ENCODE measurements at places on chromosomes 11 and 22.

- no peak for DNase-seq
Observed at GRCh38 chr22:29885610-29886009, 2.6 kb downstream of the MTMR3 start.

GRCh38 chr11:73592640-73593039, 5.3 kb downstream of the FAM168A start:
- no peak for DNase-seq

DNA sequence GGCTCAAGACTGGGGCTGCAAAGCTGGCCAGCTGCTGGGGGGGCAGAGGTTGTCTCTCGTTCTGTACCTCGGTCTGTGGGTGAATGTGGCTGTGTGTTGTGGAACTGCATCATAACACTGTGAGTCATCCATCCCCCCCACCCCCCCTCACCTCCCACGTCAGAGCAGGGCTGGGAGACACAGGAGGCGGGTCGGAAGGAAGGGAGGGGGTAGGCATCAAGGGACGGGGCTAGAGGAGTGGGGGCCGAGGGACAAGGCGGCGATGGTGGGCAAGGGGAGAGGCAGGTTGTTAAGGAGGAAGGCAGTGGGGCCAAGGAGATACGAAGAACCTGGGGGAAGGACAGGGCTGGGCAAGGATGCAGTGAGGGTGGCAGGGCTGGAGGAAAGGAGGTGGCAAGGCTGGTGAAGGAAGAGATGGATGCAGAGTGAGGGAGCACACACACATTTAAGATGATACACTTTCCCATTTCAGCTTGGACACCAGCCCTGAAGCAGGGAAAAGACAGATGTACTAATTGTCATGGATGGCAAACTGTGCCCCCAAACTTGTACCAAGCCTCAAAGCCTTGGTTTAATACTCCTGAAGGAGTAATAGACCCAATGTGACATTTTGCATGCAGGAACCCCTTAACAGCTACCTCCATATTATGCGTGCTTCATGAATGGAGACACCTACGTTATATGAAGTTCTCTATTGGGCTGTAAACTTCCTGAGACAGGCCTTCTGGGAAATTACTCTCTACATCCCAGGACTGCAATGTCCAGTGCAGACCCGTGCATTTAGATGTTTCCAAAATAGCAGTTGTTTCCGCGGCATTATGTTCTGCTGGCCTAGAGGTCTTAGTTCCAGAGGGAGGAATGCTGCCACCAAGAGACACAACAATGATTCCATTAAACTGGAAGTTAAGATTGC, at the start of gene YPEL4:
YPEL4 (minus strand) TSS at position 87 of the 913 bp plus-strand sequence. CDS start 2,805 bp downstream, outside the sequence.
- peak; percentile 90 for DNase-seq

GRCh38 chr11:133833898-133834681, 11.2 kb downstream of the SPATA19 start:
- no peak for DNase-seq

DNA sequence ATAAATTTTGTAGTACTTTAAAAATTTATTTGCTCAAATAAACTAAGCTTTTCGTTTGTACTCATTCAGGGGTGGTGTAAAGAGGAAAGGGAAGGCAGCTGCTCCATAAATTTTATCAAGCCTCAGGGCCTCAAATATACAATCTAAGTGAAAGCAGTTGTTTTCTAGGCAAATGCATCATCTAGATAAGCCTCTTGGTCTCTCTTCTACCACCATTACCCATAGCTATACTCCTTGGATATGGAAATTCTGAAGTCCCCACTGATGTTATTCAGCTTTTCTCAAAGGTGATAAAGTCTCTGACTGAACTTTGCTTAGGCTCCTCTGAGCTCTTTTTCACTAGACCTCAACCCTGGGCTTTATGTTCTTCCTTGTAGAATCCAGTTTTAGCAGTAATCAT, 1313.1 kb downstream of the JRKL start:
- DNase-seq = no peak
